ENCODE measurements at places on chromosomes 12 and 14. TPM values are rescaled to one million over a fixed set of nuclear protein-coding genes. Genes with fewer than 3 reads are reported as not detected.

CFAP73 gene
- total RNA-seq = 0.42 TPM

SRRM4 gene
- total RNA-seq = not detected

CEP170B gene
- 3.1 TPM for total RNA-seq

KRT79 gene
- not detected for total RNA-seq

DNA sequence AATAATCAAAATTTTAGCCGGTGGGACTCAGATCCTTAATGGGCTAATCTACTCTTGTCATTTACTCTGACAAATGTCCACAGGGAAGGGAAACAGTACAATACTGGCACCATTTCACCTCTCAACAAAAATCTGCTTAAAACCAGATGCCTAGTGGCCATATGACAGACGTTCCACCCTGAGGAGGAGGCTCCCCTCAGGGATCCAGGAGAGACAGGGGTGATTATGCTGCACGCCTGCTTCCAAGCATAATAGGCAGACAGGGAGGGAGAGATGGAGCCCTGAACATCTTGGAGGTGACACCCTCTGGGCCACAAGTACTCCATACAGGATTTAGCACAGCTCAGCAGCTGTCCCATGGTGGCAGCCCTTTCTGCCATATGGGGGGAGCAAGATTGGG lies 24.8 kb upstream of the AKAP6 start:
- no peak for DNase-seq

- DNase-seq = no peak
Measured at GRCh38 chr14:80698974-80699373, 242.6 kb downstream of the CEP128 start.

DNA sequence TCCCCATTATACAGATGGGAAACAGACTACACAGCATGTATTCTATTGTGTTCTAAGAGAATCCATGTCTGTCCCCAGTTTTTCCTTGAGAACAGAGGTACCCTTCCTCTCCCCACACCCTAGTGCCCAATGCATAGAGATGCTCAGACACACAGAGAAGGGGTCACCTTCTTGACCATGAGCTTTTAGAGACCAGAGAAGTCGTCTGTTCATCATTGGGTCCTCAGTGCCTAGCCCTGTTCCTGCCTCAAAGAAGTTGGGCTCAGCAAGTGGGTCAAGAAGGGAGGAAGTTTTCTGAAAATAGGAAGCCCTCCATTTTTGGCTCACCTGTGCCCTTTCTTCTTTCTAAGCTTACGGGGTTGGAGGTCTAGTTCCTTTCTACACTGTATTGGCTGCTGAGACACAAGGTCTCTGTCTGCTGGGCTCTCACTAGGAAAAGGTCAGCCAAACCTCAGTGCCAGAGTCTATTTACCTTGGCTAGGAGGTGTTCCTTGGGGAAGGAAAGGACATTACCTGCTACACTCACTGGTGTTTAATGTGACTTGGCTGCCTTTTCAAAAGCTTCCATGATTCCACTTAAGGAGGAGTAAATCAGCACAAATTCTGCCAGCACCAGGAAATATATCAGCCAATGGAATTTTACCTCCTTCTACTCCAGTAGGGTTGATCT lies 198.5 kb upstream of the PWP1 start:
- no peak for DNase-seq

DNA sequence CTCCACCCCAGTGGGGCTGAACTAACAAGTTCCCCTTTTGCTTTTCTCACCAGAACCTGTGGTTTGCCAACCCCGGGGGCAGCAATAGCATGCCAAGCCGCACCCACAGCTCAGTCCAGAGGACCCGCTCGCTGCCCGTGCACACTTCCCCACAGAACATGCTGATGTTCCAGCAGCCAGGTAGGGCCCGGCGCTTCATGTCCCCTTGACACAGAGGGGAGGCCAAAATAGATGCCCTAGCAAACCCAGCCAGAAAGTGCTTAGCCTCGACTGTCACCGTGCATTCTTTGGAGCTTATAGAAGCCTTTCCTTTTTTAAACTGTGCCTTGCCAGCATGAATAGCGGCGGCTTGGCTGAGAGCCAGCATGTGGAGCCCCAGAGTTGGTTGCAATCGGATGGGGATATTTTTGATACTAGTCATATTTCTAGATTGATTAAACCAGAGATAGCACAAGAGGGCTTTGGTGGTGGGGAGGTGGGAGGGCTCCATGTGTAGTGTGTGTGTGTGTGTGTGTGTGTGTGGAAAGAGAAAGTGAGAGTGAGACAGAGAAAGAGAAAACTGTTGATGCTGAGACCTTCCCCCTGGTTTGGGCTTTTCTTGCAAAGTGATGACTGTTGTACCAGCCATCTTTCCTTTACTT lies 126.1 kb downstream of the GCH1 start:
- DNase-seq = no peak

DNA sequence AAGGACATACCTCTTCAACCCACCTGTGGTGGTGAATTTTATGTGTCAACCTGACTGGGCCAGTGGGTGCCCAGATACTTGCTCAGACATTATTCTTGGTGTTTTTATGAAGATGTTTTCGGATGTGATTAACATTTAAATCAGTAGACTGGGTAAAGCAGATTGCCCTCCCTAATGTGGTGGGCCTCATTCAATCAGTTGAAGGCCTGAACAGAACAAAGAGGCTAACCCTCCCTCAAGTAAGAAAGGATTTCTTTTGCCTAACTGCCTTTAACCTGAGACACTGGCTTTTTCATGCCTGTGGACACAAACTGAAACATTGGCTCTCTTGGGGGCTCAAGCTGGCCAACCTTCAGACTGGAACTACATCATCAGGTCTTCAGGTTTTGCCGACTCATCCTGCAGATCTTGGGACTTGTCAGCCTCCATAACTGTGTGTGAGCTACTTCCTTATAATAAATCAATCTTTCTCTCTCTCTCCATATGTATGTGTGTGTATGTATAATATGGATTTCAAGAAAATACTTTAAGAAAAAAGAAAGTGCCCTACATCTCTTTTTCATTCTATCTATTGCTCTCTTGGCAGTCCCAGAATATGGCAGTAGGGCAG lies 39.4 kb downstream of the RTN1 start:
- DNase-seq = no peak

OTX2 gene
- total RNA-seq = not detected

HNF1A gene
- total RNA-seq = not detected

- no peak for DNase-seq
Measured at GRCh38 chr12:117582135-117582784, 220.8 kb upstream of the NOS1 start.

DNA sequence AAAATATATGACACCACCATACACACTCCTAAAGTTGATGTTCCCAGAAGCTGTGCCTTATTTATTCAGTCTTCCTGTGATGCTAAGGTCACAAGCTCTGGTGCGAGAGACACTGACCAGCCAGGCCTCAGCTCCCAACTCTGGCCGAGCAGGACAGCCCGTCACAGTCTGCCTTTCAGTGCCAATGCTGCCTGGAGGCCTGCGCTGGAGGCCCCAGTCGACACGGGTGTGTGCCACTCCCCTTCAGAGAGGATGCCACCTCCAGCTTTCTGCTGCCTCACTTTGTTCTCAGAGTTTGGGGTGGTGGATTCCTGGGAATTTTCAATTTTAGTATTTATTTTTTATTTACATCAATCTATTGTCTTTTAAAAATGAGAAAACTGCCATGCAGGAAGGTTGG lies 7.3 kb upstream of the PAPLN start:
- no peak for DNase-seq
